ENCODE measurements at places on chromosomes 4 and X.

- no peak for DNase-seq
Measured at GRCh38 chr4:48589098-48589445, 99.0 kb downstream of the ZAR1 start.

DNA sequence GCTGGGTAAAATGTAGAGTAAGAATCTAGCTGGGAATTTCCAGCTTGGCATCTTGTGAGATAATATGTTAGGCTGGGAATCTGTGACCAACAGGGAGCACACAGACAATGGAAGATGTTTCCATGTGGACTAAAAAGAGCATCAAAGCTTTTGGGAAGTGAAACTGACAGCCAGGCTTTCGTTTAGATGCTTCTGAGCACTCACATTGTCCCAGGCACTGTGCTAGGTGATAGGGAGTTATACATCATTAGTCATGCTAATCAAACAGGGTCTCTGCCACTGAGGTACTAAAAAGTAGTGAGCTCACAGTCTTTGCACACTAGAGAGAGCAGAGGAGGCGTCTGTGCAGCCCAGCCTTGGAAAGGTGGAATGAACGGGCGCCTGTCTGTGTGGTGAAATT lies 101.9 kb upstream of the SCOC start:
- no peak for DNase-seq

DNA sequence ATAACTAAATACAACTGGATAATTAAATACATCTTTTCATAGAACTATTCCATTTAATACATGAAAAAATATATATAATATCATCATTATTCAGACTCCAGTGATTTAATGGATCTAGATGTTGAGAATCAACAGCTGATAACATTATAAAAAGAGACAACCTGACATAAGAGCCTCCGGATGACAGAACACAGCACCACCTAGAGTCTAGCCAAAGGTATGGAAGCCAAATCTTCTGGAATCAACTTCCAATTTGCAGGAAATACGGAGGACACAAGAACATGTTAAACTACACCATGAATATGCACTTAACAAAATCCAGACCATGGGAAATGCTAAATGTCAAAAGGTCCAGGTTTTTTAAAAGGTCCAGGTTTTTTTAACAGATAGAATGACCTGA lies 55.0 kb downstream of the LRBA start:
- no peak for DNase-seq

- peak; percentile 98 for DNase-seq
Measured at GRCh38 chr4:153204728-153205648, 745 bp downstream of the TRIM2 start.

- DNase-seq = no peak
Measured at GRCh38 chr4:57668621-57669020, 558.4 kb upstream of the IGFBP7 start.

GRCh38 chrX:65690057-65690855 lies 22.8 kb downstream of the MSN start:
- DNase-seq = no peak

- no peak for DNase-seq
Measured at GRCh38 chr4:20954541-20954940, 254.3 kb downstream of the PACRGL start.

GRCh38 chr4:103011378-103012025 lies 8.0 kb downstream of the SLC9B1 start:
- DNase-seq = no peak

GRCh38 chrX:129019412-129019811 lies 503.9 kb downstream of the SMARCA1 start:
- DNase-seq = no peak

- DNase-seq = no peak
Measured at GRCh38 chrX:133698298-133698697, 283.0 kb upstream of the GPC4 start.

DNA sequence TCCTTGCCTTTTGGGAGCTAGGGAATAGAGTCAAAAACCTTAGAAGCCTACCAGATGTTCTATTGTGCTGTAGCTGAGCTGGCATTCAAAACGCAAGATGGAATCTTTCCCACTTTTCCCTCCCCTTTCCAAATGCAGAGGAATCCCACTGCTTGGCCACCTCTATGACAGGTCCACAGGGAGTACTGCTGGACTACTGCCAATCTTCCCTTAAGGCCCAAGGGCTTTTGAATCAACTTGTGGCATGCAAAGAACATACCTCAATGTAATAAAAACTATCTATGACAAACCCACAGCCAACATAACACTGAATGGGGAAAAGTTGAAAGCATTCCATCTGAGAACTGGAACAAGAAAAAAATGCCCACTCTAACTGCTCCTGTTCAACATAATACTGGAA lies 139.2 kb upstream of the AGTR2 start:
- DNase-seq = no peak

DNA sequence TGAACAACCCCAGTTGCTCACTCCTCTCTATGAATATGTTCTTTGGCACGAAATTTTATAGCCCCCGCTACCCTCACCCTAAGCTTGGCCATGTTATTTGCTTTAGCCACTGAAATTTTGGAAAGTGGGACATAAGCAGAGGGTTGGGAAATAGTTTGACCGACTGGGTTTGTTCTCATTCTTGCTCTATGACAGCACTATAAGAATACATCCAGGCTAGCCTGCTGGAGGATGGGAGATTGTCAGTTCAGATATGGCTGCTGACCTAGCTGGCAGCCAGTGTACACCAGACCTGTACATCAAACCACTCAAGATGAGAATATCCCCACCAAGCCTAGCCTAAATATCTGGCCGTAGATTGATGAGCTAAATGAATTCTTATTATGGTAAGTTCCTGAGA lies 298.1 kb downstream of the PDGFC start:
- DNase-seq = no peak

DNA sequence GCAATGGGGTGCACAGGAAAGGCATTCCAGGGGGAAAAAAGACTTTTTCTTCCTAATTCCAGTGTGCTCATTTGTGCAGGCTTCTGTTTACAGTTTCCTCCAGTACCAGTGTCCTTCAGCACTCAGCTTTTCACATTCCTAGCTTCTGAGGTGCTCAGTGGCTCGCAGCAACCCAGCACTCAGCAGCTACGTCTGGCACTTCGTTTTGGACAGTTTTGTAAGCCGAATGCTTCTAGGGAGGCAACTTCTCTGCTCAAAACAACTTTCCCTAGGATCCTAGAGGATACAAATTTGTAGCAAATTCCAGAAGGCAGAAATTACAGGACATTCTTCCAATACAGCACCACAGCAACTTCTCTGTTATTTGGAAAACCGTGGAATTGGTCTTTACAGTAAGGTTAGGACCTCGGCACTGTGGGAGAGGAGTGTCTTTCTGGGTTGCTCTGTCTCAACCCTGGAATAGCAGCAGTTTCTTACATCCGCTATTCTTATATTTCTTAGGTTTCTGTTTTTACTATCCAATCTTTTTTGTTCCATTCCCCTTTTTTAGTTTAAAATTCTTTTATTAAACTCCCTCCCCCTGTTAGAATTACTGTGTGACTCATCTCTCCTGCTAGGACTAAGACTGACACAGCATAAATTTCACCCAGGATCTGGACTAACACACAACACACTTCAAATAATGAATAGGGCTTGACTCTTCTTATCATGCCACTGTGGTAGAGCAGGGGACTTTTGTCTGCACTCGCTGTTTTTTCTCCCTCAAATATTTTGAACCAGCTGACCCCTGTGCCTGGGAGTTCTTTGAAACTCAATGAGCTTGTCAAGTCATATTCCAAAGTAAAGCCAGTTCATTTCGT lies 1314.7 kb downstream of the FSTL5 start:
- DNase-seq = no peak

DNA sequence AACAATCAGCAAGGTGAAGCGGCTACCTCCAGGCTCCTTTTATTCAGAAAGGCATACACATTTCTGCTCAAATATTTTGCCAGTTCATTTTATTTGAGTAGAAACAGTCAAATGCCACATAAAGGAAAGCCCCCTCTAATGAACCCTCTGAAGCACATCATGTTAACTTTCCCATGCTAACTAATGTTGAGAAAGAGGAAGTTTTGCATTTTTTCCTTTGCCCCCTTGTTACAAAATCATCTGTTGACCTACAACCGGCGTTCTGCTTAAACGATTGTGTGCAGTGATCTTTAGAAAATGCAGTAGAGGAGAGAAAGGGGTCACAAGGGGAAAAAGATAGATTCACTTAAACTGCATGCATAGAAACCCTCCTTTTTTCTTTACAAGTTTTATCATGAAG lies 25.2 kb upstream of the ATXN3L start:
- DNase-seq = no peak

DNA sequence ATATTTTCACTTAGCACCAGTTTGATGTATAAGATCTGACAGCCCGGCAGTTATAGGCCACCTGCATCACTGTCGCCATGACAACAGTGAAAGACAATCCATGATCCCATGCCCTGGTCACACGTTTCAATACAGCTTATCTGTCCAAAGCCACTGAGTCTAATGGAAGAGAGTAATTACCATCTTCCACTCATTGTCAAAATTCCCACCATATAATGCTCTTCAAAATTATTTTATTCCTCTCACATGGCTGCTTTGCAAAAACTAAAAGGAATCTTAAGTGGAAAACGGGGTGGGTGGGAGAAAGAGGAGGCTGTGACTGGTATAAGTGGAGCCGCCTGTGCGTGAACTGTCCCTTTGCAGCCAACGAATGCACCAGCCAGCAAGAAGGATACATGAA lies 44.2 kb downstream of the MAML3 start:
- DNase-seq = no peak

DNA sequence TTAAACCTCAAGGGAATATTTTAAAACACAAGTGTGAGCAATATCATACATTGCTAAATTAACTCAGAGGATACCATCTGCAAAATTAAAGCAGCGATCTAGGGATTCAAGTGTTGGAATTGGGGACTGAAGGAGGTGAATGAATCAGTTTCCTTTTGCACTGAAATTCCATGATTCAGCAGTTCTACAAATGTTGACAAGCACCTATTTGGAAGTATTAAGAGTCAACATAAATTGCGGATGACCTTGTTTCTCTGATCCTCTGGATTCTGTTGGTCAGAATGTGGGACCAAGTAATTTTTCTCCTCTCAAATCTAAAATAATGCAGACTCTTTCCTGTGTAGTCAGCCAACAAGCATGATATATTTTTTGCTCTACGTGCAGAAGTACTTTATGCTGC lies 78.8 kb downstream of the LDB2 start:
- DNase-seq = no peak

DNA sequence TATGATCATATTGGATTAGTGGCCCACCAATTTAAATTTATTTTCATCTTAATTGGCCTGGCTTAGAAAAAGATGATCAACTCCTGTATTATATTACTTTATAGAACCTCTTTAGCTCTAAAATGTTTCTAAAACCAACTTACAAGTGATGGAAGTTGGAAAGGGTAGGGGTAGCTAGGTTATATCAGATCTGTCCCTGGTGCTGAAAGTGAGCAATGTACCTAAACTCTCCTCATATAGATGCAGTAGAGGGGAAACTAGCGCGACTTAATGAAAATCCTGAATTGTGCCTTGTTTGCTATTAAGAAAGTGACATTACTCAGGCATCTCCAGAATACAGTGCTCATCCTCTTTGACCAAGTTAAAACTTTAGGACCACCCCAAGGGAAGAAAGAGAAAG lies 7.5 kb upstream of the PTCHD1 start:
- no peak for DNase-seq

DNA sequence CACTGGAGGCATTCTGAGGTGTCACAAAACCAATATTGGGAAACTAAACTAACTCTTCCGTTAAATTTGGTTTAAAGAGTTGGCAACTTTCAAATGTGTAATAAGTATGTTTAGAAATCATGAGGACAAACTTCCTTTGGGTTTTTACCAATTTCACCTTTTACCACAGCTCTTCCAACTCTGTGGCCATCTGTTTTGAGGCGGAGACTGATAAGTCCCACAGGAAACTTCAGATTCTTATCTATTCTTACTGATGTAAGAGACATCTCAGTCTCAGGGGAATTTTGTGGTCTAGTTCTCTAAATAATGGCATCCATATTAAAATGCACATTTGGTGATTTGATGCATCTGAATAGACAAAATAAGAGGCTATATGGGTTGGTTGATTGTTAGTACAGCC lies 229.2 kb upstream of the AFF2 start:
- DNase-seq = no peak

DNA sequence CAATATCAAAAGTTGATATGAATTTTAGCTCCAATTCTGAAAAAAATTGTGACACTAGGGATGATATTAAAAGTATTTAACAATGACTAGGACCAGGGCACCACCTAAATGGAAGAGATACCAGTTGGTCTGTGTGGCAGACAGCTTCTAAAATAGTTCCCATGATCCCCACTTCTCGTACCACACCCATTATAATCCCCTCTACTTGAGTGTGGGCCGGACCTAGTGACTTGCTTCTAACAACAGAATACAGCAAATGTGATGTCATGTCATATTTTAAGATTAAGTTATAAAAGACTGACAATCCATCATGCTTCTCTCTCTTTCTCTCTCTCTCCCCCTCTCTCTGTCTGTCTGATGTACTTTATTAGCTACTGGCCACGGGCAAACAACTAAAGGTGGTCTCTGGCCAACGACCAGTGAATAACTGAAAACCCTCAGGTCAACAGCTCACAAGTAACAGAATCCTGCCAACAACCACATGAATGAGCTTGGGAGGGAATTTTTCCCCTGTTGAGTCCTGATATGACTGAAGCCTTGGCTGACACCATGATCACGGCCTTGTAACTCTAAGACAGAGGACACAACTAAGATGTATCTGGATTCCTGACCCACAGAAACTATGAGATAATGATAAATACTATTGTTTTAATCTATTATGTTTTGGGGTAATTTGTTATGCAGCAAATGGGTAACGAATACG lies 34.4 kb downstream of the FAM13A start:
- DNase-seq = no peak

DNA sequence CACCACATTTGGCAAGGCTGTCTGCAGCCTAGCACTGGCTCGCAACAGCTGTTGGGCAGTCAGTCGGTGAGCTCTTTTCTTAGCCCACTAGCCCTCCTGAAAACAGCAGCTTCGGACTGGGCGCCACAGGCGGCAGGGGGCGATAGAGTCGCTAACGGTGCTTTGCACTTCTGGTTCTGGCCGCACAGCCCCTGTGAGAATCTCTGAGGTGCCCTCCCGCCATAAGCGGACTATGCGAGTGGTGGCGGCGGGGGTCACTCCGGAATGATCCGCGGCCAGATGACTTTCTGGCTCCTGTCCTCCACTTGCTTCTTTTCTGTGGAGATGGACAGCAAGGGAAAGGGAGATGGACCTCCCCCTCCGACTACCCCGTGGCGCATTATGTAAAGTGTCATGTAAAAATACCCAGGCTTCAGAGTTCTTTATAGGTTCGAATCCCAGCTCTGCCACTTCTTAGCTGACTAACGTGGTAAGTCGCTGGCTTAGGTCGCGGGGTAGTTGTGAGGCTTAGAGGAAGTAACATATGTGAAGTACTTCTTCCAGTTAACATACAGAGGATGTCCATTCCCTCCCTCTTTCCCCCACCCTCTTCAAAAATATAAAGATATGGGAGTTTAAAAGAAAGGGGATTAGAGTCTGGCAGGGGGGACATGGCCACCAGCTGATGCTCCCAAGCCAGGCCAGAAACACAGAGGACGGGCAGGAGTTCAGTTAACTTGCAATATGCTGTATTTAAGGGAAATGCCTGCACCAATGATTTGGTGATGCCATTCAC lies 11.0 kb downstream of the ARHGAP36 start:
- no peak for DNase-seq

- DNase-seq = peak; percentile 90
Measured at GRCh38 chrX:119617517-119618164, 11.4 kb upstream of the NKRF start.
